ENCODE measurements at places on chromosomes 7 and 10.
A peak's percentile ranks its signal among the peaks of the same experiment; 100 is the strongest.

DNA sequence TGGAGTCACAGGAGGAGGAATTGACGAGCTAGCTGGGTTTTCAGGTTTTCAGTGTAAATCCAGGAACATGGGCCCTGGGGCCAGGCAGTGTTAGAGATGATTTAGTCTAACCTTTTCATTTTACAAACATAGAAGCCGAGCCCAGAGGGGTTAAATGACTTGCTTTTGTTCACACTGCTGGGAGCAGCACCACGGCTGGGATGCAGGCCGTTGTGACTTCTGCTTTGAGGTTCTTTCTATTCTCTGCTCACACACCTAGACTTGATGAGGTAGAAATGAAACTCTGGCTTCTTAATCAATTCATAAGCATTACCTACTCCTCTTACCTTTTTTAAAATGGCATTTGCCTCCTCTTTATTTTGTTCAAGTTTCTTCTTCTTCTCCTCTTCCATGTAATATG is 36.4 kb downstream of the CREB5 start:
- no peak for DNase-seq

- no peak for DNase-seq
Measured at GRCh38 chr10:54434782-54435181, 366.2 kb downstream of the PCDH15 start.

GRCh38 chr7:157027568-157028198 is 17.2 kb upstream of the MNX1 start:
- no peak for DNase-seq

- no peak for DNase-seq
Measured at GRCh38 chr10:102627291-102627735, 17.0 kb upstream of the TRIM8 start.

- no peak for DNase-seq
Measured at GRCh38 chr10:47176903-47177868, 122.8 kb upstream of the GDF10 start.

DNA sequence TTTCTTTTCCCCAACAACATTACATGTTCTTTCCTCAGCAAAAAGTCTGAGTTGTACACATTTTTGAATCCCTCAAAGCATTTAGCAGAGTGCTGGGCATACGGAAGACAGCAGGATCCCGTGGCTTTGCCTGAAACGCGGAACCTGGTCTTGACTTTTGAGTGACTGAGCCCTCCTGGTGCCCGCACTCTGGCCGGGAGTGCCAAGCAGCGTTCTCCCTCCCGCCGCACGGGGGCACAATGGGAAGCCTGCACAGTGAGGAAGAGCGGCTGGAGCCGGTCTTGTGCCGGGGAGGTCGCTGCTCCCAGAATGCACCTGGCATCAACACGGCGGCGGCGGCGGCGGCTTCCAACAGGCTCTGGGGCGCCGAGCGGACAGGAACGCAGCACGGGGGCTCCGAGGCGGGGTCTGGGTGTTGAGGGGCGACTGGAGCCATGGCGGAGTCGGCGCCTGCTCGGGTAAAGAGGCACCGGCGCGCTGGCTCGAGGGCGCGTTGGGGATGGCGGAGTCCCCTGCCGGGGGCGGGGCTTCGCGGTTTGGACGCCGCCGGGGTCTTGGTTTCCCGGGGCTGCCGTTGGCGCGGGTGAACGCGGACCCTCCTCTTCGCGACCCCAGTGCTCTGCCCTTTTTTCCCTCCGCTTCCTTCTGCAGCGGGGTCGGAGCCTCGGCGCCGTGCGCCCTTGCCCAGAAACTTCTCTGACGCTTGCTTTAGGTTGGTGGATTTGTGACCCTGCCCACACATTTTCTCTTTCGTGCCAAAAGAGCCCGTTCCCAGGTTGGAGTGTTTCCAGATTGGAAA is at the start of gene ZNF212:
Gene ZNF212, plus strand, starts transcription at position 307 of the 799 bp plus-strand sequence. Its CDS starts 128 bp downstream, at position 435.
- DNase-seq: peak; percentile 53

All from esophagus squamous epithelium (tissue), 5 donors.